ENCODE measurements at places on chromosomes 7 and 10.

DNA sequence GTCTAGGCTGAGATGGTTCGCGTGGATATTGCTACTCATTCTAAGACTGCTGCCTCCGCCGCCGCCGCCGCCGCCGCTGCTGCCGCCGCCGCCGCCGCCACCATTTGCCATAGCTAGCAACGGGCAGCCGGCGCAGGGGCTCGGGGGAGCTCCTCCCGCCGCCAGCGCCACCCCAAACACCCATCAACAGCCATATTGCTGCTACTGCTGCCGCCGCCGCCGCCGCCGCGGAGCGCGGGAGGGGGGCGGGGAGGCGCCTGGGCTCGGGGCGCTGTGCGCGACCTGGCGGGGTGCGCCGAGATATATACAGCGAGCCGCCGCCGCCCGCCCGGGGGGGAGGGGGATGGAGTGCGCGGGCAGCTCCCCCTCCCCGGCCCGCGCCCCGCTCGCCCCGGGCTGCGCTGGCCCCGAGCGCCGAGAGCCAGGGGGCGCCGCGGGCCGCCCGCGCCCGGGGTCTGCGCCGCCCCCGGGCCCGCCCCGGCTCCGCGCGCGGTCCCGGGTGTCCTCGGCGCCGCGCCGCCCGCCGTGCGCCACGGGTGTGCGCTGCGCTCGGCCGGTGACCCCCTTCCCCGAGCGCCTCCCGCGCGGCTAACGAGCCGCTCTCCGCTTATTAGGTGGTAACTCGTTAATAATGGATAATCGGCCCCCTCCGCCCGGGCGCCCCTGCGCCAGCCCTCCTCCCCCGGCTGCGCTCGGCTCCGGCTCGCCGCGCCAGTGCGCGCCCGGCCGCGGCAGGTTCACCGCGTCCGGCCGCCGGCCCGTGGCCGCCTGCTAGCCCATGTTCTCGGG lies at the start of gene KCNMA1:
TSS of gene KCNMA1 (minus strand) at position 277 of the 789 bp plus-strand sequence.
- no peak for DNase-seq

DNA sequence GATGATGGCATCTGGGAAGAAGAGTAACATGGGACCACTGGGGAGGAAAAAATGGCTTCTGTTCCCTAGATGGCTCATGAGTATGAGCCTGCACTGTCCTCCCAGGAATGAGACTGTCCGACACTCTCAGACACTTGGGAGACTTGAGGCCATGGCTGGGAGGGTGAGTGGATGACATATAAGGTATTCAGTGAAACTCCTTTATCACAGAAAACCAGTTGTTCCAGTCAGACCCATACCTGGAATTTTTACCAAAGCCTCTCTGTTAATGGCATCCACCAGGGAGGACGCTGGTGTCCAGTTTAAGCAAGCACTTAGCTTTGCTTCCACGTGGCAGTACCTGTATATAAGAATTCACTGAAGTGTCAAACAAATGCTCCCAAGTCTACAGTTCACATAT lies 116.7 kb upstream of the C10orf90 start:
- DNase-seq: no peak

GRCh38 chr10:3987143-3987974 lies 202.3 kb upstream of the KLF6 start:
- DNase-seq: no peak

GRCh38 chr7:19465861-19466260 lies 243.0 kb downstream of the POLR1F start:
- DNase-seq: no peak

GRCh38 chr7:37352974-37353948 lies 95.4 kb downstream of the ELMO1 start:
- peak; percentile 42 for DNase-seq

DNA sequence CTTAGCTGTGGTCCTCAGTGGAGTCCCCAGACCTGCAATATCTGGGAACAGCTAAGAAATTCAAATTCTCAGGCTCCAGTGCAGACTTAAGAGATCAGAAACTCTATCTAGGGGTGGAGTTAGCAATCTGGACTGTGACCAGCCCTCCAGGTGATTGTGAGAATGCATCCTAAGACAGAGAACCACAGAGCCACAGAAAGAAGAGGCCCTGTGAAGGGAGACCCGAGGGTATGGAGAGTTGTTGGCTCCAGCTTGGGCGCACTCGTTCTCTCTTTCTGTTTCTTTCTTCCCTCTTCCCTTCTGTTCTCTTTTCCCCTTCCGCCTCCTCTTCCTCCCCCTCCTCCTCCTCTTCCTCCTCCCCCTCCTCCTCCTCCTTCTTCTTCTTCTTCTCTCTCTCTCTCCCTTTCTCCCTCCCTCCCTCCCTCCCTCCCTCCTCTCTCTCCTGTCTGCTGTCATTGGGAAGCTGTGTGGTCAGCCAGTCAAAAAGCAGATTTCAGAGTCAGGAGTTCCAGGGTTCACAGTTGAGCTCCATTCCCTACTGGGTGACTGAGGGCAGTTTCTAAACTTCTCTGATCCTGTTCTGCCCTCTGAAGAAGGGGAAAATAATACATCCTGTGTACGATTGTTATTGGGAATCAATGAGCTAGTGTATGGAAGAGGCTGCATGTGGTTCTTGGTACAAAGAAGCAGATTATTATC lies 62.1 kb upstream of the STEAP1B start:
- DNase-seq: no peak

GRCh38 chr7:148245381-148245780 lies 345.2 kb upstream of the C7orf33 start:
- no peak for DNase-seq

DNA sequence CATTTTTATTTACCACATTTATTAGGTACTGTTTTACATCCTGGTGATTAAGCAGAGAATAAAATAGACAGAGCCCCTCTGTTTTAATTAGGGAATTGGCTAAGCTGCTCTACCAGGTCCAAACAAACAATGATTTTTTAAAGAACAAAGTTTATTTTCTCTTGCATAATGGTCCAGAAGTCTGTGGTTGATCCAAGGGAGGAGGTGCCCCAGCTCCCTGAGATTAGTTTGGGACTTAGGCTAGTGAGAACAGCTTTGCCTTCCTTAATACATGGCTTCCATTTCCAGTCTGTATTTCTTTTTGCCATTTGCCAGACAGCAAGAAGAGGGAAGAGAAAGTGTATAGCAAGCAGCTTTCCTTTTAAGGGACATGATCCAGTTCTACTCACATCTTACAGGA lies 2.9 kb upstream of the MIOS start:
- no peak for DNase-seq

- DNase-seq: no peak
Measured at GRCh38 chr10:97454330-97455036, 8.5 kb downstream of the ZDHHC16 start.

DNA sequence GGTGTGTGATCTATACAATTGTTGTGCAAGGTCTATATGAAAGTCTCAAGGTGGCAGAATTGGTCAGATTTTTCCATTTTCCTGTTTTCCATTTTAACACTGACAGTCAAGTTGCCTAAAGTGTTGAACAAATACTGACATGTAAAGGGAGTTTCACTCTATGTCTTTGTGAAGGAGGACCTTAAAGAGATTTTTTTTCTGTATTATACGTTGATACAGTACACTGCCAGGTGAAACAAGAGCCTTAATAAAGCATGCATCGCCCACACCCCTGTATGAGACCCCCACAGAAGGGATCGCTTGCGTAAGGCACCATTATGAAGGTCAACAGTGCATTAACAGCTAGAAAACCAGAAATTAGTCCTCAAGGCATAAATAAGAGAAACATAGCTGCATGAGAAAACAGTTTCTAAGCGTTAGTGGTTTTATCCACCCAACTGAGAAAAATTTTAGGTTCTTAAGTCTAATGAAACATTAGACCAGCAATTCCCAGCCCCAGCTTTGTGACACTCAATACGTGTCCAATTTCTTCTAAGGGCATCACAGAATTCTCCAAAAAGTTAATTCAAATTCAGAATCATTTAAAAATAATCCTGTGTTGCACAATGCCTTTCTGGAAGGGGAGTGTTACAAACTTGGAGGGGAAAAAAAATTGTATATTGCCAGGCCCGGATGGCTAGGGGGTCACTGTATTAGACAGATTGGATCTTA lies 6.9 kb downstream of the KLF6 start:
- no peak for DNase-seq

DNA sequence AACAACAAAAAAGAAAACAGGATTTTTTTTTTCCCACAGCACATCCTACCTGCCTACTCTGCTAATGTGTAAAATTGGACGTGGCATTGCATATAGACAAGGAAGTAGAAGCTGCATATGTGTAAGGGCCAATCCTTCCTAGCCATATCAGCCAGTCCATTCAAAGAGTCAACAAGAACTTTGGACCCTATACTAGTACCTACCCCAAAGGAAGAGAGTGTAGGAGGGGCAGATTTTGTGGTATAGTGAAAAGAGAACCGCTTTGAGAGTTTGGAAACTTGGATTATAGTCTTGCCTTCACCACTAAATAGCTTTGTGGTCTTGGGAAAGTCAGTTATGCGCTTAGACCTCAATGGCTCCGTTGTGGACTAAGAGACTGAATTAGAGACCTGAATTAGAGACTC lies 12.1 kb upstream of the MCU start:
- no peak for DNase-seq

DNA sequence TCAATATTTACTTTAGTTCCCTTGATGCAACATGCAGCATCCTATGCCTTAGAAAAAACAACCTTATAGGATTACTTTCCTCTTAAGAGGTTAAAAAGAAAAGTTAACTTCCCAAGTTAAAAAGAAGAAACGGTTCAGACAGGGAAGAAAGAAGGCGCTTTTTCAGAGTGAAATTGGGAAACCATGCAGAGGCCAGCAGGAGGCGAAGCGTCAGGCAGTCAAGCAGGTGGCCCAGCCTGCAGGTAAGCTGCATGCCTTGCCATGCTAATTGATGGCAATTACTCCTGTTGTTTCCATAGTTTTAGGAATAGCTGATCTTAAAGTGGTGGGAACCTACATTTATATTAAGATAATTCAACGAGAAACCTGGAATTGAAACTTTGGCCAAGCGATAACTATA lies 302.6 kb upstream of the SP4 start:
- no peak for DNase-seq

DNA sequence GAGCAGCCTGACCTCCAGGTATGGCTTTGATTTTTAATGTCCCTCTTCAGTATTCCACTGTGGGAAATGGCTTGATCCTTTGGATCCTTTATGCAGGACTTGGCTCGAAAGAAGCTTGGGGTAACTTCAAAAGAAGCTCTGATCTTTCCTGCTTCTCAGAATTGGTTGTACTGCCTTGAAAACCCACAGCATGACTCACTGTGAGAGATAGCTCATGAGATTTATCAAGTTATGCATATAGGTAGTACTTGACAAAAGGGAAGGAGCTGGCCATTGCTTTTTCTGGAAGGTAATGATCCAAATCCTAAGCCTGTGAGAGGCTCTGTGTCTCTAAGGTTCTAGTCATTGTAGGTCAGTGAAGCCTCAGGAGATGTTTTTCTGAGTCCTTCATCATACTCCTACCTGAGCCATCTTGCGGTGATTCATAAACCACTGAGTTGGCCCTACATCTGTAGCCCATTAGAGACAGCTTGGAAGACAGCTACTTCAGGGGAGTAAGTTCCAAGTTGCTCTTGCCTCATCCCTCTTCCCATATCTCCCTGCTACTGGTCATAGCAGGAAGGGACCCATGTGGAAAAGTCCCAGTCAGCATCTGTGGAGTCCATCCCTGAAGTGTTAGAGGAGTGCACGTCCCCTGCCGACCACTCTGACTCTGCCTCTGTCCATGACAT lies 36.7 kb upstream of the NFKB2 start:
- DNase-seq: no peak

- DNase-seq: no peak
Measured at GRCh38 chr10:66925896-66926715, at the start of gene LRRTM3. Gene LRRTM3 (plus strand): TSS chr10:66926036.

DNA sequence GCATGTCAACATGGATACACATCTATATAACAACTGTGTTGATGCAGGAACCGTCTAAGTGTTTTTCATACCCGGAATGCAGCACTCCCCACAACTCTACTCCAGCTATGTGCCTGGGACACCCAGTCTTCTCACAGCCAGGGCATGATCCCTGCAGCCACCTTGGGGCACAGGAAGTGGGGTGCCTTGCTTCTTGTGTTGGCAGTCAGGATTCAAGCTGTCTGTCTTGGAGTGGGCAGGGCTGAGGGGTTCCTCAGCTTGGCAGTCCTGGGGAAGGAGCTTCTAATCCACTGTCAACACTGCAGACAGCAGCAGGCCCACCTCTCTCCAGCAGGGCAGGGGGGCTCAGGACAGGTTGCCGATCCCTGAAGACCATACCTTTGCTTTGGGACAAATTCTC lies 41.3 kb downstream of the DRGX start:
- DNase-seq: no peak

- DNase-seq: no peak
Measured at GRCh38 chr10:117239721-117240620, 943 bp upstream of the SLC18A2 start.

GRCh38 chr7:114413761-114414155 lies 857 bp upstream of the FOXP2 start:
- no peak for DNase-seq

- no peak for DNase-seq
Measured at GRCh38 chr10:129136951-129137350, 330.1 kb upstream of the MGMT start.

DNA sequence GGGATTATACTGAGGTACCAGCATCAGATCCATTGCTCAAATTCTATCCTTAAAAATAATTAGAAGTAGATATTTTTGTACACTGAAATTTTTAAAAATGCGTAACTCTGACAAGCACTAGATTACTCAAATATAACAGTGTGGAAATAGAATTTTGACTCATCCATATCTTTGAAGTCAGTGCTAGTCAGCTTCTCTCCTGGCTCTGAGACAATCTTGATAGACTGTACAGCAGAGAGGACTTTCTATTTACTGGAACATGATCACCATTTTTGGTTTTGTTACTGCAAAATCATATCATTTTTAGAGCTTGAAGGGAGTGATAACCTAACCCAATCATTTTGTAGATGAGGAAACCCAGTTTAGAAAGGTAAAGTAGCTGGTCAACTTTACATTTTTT lies 195.0 kb downstream of the MTERF1 start:
- no peak for DNase-seq

- DNase-seq: no peak
Measured at GRCh38 chr7:23343806-23344475, 44.8 kb downstream of the MALSU1 start.

DNA sequence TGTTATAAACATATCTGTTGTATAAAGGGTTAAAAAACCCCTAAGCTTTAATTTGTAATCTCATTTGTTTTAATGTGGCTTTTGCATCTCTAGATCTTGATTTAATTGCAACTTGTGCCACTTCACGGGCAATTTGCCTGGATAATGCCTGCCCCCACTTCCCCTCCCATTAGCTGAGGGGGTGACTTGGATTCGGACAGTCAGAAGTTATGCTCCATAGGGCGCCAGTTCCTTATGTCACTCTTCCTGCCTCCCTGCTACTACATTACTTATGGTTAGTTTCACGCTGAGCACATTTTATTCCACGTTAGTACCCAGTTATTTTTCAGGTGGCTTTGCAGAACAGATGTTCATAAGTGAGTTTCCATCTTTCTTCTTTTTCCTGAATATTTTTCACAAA lies 1015.2 kb upstream of the PHF14 start:
- DNase-seq: no peak
